Activated CD8-positive, alpha-beta T cell treated with anti-CD3 and anti-CD28 coated beads for 36 hours (primary cell): ENCODE measurements at places on chromosomes 5 and 9.

DNA sequence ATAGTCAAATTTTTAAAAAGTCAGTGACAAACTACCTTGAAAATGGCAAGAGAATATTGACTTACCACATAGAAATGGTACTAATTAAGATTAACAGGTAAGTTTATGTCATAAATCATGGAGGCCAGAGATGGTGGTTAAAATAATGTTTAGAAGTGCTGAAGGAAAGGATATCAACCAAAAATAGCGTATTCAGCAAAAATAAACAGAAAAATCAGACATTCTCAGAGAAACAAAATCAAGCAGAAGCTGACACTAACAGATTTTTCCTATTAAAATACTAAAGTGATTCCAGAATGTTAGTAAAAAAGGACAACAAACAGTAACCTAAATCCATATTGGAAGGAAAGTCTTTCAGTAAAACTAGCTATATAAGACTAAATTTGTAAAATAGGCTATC lies 959.9 kb upstream of the CDH10 start:
- H3K4me1 ChIP-seq, result no peaks in the 10 kb centered on the region
- H3K27me3 ChIP-seq, result no peaks in the 10 kb centered on the region
- H3K36me3 ChIP-seq, result no peaks in the 10 kb centered on the region
- no peak for DNase-seq

GRCh38 chr5:127757576-127757975 lies 54.4 kb downstream of the CCDC192 start:
- no peaks in the 10 kb centered on the region for H3K36me3 ChIP-seq
- no peaks in the 10 kb centered on the region for H3K4me1 ChIP-seq
- peak; percentile 36 for DNase-seq
- no peak overlapping the region for H3K27ac ChIP-seq

DNA sequence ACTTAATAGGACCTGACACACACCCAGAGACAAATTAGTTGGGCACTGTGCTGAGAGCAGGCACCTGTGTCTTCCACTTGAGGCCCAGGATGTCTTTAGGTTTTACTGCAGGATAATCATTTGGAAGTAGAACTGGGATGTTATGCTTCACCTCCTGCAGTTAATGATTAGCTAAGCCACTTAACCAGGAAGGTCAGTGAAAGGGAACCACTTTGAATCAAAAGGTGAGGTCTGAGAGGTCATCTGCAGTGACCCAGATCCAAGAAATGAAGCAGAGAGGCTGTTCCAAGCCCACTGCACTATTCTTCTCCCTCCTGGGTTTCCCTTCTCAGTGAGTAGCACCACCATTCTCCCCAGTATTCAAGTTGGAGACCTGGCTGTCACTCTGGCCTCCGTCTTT lies 110.5 kb downstream of the SNX18 start:
- no peak for DNase-seq
- no peaks in the 10 kb centered on the region for H3K36me3 ChIP-seq
- H3K27me3 ChIP-seq, result no peaks in the 10 kb centered on the region
- H3K27ac ChIP-seq, result no peak overlapping the region

- no peak for DNase-seq
- no peak overlapping the region for H3K4me3 ChIP-seq
- H3K27ac ChIP-seq, result no peak overlapping the region
Observed at GRCh38 chr5:179986328-179986727, 78.6 kb upstream of the TBC1D9B start.

GRCh38 chr9:36250079-36250478 lies 8.2 kb downstream of the GNE start:
- DNase-seq, result no peak
- peak overlapping the region; percentile 13 for H3K27ac ChIP-seq
- H3K27me3 ChIP-seq, result no peaks in the 10 kb centered on the region
- H3K36me3 ChIP-seq, result peaks cover 6% of the 10 kb centered on the region
- H3K4me3 ChIP-seq, result no peak overlapping the region

DNA sequence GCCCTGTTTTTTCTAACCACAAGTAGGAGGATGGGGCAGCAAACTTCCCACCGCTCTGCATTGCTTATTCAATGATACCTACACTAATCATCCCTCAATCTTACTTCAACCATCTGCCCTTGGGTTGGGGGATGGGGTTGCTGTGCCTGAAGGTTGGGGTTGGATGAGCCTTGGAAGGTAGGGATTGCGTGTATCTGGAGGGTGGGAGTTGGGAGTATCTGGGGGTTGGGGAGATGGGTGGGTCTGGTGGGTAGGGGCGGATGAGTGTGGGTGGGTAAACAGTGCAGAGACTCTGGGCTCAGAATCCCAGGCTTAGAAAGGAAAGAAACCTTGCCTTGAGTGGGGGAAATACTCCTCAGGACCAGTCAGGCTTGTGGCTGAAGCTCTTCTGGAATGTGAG lies 467.4 kb downstream of the DIRAS2 start:
- H3K27me3 ChIP-seq, result no peaks in the 10 kb centered on the region
- no peak overlapping the region for H3K4me3 ChIP-seq
- no peak overlapping the region for H3K27ac ChIP-seq

GRCh38 chr9:135289081-135289491 lies 190.5 kb upstream of the PPP1R26 start:
- no peaks in the 10 kb centered on the region for H3K36me3 ChIP-seq
- H3K4me1 ChIP-seq, result no peaks in the 10 kb centered on the region
- H3K4me3 ChIP-seq, result no peak overlapping the region
- peaks cover 2% of the 10 kb centered on the region for H3K27me3 ChIP-seq
- H3K27ac ChIP-seq, result no peak overlapping the region

DNA sequence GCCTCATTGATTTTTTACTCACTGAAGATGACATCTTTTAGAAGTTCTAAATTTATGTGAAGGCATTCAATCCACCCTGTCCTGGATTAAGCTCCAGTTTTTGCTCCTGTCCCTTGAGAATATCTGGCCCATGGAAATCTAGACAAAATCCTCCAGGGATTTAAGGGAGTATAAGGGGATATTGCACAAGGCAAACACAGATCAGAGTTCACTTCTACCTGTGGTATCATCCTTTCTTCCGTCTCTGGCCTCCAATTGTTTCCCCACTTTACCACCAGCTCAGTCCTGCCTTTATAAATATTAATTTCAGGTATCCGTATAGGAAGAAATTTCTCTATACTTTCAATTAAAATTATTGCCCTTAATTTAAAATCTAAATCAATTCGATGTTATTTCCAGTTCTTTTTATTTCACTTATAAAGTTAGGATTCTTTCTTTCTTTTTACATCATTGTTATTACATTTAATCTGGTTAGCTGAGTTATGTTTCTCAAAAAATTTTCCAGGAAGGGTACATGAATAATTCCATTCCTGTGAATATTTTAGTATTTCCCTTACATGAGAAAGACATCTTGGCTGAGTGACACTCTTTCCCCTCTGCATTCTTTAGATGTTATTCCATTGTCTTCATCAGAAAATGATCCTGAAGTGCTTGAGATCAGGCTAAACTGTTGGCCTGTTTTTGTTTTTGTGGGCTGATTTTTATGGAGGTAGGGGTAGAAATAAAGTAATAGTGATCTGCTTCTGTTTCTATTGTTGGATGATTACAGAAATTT lies 194.3 kb upstream of the MAP3K1 start:
- no peak overlapping the region for H3K4me3 ChIP-seq
- DNase-seq, result no peak
- H3K27me3 ChIP-seq, result no peaks in the 10 kb centered on the region
- H3K4me1 ChIP-seq, result peaks cover 5% of the 10 kb centered on the region

DNA sequence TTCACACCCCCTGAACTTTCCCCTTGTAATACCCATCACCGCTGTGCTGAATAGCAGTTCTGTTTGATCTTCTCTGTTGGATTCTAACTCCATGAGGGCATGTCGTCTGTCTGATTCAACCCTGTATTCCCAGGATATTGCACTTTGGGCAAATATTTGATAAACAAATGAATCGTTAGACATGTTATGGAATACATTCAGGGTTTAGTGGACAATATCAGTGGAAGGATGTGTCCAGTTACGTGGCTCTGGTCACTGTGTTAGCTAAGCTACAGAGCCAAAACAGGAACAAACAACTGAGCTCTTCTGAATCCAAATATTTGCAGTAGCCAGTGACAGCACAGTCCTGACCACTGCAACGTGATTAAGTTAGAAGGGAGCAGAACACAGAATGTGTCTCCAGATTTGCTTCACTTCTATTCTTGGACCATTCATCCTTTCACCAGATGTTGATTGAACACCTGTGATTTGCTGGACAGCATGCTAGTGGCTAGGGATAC lies 13.2 kb downstream of the ANGPTL2 start:
- no peaks in the 10 kb centered on the region for H3K27me3 ChIP-seq
- no peaks in the 10 kb centered on the region for H3K36me3 ChIP-seq
- H3K4me1 ChIP-seq, result no peaks in the 10 kb centered on the region
- DNase-seq, result no peak
- no peak overlapping the region for H3K27ac ChIP-seq

GRCh38 chr5:174327317-174327864 lies 281.9 kb downstream of the NSG2 start:
- no peak overlapping the region for H3K27ac ChIP-seq
- peaks cover 16% of the 10 kb centered on the region for H3K27me3 ChIP-seq
- peak; percentile 69 for DNase-seq
- H3K4me1 ChIP-seq, result no peaks in the 10 kb centered on the region
- H3K36me3 ChIP-seq, result no peaks in the 10 kb centered on the region
- no peak overlapping the region for H3K4me3 ChIP-seq

DNA sequence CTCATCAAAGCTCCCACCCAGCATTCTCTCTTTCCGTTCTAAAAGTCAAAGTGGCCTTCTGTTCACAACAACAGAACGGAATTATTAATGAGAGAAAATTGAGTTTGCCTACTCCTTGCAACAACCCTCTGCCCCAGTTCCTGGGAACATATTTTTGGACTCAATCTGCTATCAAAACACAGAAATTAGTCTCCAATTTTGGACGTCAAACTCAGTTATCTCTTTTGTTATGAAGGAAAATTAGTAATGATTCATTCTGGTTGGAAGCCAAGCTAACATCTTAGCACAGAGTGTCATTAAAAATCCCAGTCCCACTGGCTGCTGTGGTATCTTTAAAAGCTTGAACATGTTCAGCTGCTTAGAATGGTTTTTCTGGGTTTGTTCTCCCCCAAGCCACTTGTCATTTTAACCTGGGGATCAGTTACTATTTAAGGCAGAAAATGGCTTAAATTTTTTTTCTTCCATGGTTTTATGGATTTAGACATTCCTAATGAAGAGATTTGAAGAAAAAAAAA lies 343.2 kb downstream of the TRIM32 start:
- no peaks in the 10 kb centered on the region for H3K4me1 ChIP-seq
- no peaks in the 10 kb centered on the region for H3K36me3 ChIP-seq
- no peak overlapping the region for H3K4me3 ChIP-seq
- no peak overlapping the region for H3K27ac ChIP-seq
- H3K27me3 ChIP-seq, result no peaks in the 10 kb centered on the region
- DNase-seq, result no peak

- DNase-seq, result peak; percentile 32
- peaks cover 19% of the 10 kb centered on the region for H3K4me1 ChIP-seq
- peak overlapping the region; percentile 3 for H3K27ac ChIP-seq
Observed at GRCh38 chr5:31855134-31856040, 216.5 kb downstream of the PDZD2 start.

- no peaks in the 10 kb centered on the region for H3K27me3 ChIP-seq
- no peak for DNase-seq
- peaks cover 54% of the 10 kb centered on the region for H3K4me1 ChIP-seq
- H3K36me3 ChIP-seq, result no peaks in the 10 kb centered on the region
- H3K4me3 ChIP-seq, result no peak overlapping the region
Observed at GRCh38 chr9:97934321-97935115, 3.5 kb downstream of the HEMGN start.

GRCh38 chr5:180696116-180696515 lies 43.7 kb downstream of the OR2Y1 start:
- peaks cover 34% of the 10 kb centered on the region for H3K4me1 ChIP-seq
- no peak overlapping the region for H3K27ac ChIP-seq
- H3K27me3 ChIP-seq, result no peaks in the 10 kb centered on the region
- H3K36me3 ChIP-seq, result no peaks in the 10 kb centered on the region

GRCh38 chr5:176750144-176750543 lies 60.2 kb upstream of the UNC5A start:
- DNase-seq, result no peak
- no peak overlapping the region for H3K27ac ChIP-seq
- no peak overlapping the region for H3K4me3 ChIP-seq
- H3K36me3 ChIP-seq, result no peaks in the 10 kb centered on the region

- H3K4me3 ChIP-seq, result no peak overlapping the region
- no peaks in the 10 kb centered on the region for H3K27me3 ChIP-seq
Observed at GRCh38 chr5:84231433-84231832, 153.2 kb downstream of the EDIL3 start.

DNA sequence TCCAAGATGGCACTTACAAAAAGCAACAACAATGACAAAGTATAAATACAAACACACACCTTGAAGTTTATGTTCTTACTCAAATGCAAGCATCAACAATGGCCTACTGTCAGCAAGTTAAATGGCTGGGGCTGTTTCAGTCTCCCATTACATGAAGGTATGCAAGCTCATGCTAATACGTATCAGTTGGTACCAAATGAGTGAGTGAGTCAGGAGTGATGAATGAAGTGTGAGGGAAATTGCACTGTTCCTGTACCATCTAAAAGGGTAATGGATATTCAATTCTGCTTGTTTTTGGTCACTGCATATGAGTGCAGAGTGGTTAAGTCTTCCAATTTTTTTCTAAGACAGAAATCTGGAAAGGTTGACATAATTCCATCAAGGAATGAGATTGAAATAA lies 964.9 kb downstream of the MAT2B start:
- H3K4me1 ChIP-seq, result no peaks in the 10 kb centered on the region
- DNase-seq, result no peak
- H3K27ac ChIP-seq, result no peak overlapping the region
- H3K36me3 ChIP-seq, result no peaks in the 10 kb centered on the region

GRCh38 chr5:74376187-74376586 lies 264.3 kb downstream of the ENC1 start:
- no peaks in the 10 kb centered on the region for H3K4me1 ChIP-seq
- no peak overlapping the region for H3K27ac ChIP-seq
- no peak overlapping the region for H3K4me3 ChIP-seq
- H3K27me3 ChIP-seq, result peaks cover 5% of the 10 kb centered on the region

DNA sequence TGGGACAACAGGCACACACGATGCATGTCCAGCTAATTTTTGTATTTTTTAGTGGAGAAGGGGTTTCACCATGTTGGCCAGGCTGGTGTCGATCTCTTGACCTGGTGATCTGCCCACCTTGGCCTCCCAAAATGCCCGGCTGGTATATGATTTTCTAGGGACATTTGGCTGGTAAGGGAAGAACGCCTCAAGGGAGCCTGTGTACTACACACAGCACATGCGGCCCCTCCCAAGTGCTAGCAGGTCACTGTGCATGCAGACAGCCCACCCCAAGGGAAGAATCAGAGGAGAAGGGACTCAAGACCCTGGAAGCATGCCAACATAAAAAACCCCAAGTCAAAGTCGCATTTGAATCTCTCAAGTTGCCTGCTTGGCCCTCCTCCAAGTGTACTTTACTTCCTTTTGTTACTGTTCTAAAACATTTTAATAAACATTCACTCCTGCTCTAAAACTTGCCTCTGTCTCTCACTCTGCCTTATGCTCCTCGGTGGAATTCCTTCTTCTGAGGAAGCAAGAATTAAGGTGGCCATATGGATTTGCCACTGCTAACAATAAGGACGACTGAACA lies 24.3 kb upstream of the OTULINL start:
- peaks cover 21% of the 10 kb centered on the region for H3K4me1 ChIP-seq
- H3K27ac ChIP-seq, result no peak overlapping the region
- H3K4me3 ChIP-seq, result no peak overlapping the region

DNA sequence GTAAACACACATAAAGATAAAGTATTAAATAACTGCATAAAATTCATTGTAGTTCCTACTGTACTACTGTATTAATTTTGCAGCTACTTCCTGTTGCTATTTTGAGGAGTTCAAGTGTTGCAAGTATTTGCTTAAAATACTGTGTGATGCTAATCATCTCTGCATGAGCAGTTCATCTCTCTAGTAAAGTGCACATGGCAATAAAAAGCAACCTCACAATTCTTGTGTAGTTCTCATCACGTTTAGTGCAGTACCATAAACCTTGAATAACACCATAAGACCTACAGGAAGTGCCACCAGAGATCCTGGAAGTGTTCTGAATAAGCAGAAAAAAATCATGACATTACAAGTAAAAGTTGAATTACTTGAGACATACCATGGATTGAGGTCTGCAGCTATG lies 34.6 kb downstream of the CPLANE1 start:
- H3K36me3 ChIP-seq, result peaks cover 9% of the 10 kb centered on the region
- H3K4me3 ChIP-seq, result no peak overlapping the region
- peaks cover 7% of the 10 kb centered on the region for H3K4me1 ChIP-seq
